ENCODE measurements at places on chromosomes 4 and X.

DNA sequence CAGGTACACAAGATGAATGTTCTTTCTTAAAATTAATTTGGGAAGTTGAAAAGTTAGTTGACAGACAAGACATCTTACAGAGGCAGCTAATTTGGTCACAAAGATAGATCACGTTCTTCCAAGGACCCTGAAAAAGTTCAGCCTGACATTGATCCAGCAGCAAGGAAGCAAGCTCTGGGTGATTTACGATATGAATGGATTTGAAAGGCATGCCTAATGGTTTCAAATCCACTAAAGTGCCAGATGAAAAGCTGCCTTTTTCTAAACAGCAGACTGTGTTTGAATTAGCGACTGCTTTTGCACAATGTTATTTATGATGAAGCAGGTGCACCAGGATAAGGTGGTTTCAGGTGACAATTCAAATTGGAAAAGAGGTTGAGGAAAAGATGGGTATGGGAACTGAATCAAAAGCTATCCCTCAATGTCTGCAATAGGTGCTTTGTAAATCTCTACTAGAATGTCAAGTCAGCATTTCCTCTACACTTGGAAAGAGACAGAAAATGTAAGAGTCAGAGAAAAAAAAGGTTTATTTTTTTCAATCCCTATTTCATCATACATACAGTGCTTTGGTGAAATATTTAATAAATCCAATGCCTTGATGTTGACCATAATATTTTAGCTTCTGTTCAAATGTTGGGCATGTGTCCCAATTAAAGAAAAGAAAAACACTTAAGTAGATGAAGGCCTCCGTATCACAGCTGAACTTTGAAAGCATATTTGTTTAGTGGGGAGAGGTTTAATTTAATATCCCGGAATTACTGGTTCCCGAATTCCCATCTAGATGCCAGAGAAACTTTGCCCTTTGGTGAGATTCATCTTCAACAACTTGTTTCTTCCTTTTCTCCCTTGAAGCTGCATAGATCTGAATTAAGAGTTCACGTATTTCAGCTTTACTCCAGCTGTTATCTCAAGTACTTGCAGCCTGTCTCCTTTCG lies 6.0 kb downstream of the RASGEF1B start:
- peak; percentile 61 for DNase-seq

DNA sequence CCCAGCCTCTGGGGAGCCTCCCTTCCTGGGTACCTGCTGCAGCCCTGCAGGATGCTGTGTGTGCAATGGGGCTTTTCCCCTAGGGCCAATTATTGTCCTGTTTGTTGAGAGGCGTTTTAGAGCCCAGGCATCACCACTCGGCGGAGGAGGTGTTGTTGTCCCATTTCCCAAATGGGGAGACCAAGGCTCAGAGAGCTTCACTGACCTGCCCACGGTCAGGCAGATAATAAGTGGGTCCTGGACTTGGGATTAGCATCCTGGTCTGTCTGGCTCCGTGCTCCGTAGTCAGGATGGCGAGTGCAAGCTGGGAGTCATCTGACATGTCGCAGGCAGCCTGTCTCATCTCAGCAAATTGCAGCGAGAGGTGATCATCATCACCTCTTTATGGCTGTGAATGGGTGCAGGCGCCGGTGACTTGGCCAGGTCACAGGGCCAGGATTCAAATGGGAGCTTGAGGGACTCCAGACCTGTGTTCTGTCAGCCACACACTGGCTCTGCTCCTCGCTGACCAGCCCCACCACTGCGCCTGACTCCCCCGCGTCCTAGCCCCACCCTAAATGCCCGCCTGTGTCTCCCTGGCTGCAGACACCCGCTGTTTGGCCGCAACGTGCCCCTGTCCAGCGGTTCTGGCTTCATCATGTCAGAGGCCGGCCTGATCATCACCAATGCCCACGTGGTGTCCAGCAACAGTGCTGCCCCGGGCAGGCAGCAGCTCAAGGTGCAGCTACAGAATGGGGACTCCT lies 16.6 kb downstream of the HTRA3 start:
- DNase-seq, result no peak

DNA sequence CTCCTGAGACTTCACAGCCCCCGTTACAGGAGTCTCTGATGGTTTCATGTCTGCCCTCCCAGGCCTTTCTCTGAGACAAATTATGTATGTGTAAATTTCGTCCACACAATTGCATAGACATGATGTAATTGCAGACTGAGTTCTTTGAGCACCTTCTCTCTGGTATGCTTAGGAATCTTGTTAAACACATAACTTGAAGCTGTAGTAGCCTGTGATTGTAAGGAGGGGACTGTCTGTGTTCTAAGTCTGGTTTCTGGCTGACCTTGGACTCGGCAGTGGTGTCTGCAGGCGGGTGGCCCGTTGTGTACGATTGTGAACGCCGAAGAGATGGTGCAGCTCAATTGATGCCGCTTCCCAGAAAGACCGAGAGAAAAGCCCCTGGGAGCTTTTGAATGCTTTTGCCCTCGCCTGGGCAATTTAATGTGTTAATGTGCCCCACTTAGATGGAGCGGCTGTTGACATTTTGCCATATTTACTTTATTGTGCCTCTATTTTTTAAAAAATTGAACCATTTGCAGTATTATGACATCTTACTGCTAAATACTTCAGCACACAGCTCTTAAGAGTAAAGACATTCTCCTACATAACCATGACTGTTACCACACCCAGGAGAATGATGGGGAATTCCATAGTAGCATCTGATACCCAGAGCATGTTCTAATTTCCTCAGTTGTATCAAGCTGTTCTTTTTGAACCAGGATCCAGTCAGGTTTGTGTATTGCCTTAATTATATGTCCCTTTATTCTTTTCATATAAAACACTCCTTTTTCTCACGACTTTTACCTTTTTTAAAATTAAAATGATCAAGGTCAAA lies 58.4 kb upstream of the TADA2B start:
- no peak for DNase-seq

GRCh38 chr4:126715067-126715466 lies 917.7 kb upstream of the INTU start:
- DNase-seq, result no peak

- DNase-seq, result peak; percentile 7
Measured at GRCh38 chr4:72326692-72327632, 242.1 kb downstream of the ADAMTS3 start.

- DNase-seq, result no peak
Measured at GRCh38 chrX:148599404-148599803, 99.0 kb downstream of the AFF2 start.

GRCh38 chr4:2763511-2763967 lies 7.4 kb upstream of the TNIP2 start:
- no peak for DNase-seq

DNA sequence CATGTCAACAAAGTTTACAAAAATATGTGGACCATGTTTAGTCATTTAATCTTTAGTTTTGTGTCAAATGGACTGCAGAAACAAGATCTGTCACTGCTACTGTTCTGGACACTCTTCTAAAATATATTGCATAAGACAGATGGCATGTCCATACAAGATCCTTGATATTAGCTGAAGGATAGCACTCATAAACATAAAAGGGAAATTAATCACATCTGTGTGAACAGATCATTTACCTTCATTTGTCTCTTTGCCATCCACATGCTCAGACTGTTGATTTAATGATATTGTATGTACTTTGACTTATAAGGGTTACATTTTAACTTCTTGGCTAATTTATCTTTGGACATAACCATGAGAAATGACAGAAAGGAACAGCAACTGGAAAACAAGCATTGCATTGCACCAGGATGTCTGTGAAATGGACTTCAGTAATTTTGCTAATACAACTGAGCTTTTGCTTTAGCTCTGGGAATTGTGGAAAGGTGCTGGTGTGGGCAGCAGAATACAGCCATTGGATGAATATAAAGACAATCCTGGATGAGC lies at the start of gene UGT2B7:
UGT2B7 (plus strand) TSS at position 364 of the 546 bp plus-strand sequence; CDS start at position 411, 47 bp downstream.
- no peak for DNase-seq

GRCh38 chrX:78514852-78515251 lies 144.3 kb downstream of the RTL3 start:
- no peak for DNase-seq

DNA sequence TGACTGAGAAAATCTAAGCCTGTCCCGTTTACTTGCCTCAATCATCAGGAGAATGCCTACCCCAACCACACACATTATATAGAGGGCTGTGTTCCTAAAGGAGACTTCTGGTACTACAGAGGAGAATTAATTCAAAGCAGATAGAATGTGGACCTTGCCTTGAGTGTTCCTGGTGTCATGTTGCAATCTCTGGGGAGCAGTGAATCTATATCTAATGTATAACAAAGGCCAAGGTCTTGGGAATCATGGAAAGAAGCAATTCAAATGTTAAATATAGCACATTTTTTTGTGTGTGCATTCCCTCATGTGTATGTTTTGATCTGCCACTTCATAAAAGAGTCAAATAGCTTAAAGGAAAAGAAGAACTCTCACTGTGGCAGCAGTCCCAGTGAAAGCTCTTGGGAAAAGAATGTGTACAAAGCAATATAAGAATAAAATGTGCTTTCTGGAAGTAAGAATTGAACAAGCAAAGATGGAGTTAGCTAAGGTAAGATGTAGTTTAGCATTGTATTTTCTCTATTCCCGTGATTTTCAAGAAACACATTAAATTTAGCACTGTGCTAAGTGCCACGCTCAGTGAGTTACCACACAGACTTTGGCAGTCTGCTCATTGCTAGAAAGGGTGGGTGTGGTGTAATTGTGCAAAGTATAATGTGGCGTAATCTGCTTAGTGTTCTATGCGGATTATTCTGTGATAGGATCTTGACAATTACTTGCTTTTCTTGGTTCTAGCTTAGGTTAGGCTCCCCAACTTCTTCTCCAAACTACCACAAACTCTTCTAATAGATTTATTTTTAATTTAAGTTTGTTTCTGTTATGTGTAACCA lies 13.7 kb downstream of the ADH6 start:
- no peak for DNase-seq

DNA sequence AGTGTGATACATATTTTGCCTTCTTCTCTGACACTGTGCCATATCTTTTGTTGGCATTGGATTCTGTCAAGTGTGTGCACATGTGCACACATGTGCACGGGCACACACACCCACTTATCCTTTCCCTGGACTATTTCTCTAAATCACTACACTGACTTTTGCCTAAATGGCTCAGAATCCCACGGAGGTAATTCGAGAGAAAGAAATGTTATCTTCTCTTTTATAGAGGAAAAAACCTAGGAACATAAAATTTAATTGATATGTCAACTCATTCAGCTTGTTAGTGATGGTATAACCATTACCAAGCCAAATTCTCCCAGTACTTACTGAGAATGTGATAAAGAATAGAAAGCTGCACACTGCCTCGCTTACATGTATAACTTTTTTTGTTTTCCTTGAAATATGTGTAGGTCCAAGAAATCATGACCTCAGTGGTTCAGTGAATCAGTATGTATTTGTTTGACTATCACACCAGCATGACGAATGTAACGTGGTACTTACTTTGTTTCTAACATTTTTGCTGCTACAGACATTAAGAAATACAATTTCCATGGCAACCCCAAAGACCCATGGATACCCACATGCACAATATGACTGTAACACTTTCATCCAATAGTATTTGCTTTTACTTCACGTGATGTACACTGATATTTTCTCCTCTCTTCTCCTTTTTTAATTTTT lies 163.0 kb downstream of the PCDH7 start:
- DNase-seq, result no peak

- DNase-seq, result no peak
Measured at GRCh38 chr4:105389167-105389566, 84.7 kb downstream of the PPA2 start.

DNA sequence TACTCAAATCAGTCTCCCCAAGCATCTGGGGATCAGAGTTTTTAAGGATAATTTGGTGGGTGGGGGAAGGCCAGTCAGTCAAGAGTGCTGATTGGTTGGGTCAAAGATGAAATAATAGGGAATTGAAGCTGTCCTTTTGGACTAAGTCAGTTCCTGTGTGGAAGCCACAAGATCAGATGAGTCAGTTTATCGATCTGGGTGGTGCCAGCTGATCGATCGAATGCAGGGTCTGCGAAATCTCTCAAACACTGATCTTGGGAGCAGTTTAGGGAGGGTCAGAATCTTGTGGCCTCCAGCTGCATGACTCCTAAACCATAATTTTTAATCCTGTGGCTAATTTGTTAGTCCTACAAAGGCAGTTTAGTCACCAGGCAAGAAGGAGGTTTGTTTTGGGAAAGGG lies 17.3 kb upstream of the GLUD2 start:
- no peak for DNase-seq

DNA sequence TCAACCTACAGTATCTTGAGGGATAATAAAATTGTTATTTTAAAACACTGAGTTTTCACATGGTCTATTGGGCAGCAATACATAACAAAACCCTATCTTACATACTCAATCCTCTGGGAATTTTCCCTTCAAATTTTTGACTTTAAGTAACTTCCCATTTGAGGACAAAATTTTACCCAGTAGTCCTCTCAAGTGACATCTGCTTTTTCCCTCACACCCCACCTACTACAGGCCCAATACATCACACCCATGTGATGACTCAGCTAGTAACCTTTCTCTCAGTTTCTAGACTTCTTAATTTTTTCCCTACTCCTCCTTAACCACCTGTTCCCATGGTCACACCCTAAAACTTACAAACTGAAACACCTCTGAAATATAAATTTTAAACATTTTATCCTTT lies 12.2 kb upstream of the RAP1GDS1 start:
- no peak for DNase-seq

- DNase-seq, result no peak
Measured at GRCh38 chrX:39725928-39726619, 371.7 kb downstream of the BCOR start.
